ENCODE measurements at places on chromosomes 5 and 9.

GRCh38 chr5:127813633-127814587 lies 110.7 kb downstream of the CCDC192 start:
- no peak for DNase-seq

DNA sequence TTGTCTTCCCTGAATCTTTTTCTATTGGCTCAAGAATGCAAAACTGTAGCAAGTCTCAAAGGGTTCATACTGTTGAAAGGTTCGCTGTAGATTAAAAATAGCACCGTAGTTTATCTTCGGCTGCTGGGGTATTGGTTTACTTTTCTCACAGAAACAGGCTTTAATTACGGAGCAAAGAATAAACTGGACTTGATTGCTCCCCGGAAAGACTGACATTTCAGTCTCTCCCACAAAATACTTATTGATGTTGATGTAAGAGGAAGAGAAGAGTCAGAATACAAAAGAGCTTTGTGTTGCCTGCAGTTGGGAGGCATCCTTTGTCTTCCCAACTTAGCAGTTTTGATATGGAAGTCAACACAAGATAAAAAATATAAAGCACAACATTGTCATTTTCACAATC lies 183.9 kb upstream of the DMAC1 start:
- DNase-seq: no peak

DNA sequence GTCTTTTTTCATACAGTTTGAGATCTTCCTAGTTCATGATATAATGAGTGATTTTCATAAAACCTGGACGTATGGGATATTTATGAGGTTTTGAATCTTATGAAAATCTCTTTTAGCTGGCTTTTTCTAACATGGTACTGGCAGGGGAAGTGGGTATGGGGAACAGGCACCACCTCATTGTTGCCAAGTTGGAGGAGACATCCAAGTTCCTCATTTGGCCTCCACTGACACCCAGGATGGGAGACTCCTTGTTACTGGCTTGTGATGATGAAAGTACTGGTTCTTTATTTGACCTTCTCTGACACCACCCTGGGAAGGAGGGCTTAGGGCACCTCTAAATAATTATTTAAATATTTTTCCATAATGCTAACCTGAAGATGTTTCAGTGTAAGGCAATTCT lies 4.0 kb upstream of the TNPO1 start:
- DNase-seq: no peak

DNA sequence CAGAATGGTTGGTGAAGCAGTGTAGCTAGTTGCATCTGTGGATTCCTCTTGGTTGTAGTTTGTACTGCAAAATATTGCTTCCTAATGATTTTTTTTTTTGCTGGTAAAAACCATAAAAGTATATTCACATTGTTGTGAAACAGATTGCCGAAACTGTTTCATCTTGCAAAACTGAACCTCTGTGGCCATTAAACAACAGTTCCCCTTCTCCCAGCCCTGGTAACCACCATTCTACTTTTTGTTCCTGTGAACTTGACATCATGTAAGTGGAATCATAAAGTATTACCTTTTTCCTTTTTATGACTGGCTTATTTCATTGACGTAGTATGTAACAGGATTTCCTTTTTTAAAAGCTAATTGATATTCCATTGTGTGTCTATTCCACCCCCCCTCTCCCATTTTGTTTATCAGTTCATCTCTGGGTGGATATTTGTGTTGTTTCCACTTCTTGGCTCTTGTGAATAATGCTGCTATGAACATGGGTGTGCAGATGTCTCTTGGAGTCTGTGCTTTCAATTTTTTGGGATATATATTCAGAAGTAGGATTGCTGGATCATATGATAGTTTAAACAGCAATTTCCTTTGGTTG lies 11.8 kb downstream of the SUB1 start:
- DNase-seq: no peak

- no peak for DNase-seq
Measured at GRCh38 chr5:1111727-1112289, at the start of gene SLC12A7. Gene SLC12A7 (minus strand): TSS chr5:1112063. CDS start chr5:1111991, 72 bp downstream.

All from NCI-H1436 treated with DMSO at 0.1 percent for 48 hours (cell line).